ENCODE measurements at places on chromosomes 2 and 18.

DNA sequence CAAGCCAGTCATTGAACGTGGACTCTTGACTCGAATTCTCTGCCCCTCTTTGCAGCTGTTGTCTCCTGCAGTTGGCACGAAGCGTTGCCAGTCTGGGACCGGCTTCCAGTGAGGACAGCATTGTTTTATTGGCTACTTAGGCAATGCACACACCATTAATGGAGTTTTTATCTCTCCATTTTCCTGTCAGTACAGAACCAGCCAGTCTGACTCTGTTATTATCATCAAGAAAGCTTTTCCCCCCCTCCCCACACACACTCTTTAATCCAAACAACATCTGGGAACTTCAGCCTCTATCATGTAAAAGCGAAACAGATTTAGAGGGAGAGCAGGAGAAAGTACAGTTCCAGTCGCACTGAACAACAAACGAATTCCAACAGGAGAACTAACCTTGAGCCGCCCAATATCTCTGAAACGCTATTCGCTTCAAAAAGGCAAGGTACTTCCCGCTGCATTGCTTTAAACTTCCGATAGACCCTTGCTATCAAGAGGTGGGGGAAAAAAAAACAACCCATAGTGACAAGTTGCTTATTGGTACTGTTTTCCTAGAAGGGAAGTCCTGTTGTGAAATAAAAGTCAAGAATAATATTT lies 38.2 kb downstream of the ACVR1 start:
- peak; percentile 24 for DNase-seq

- DNase-seq = no peak
Observed at GRCh38 chr2:3433776-3434400, 54.4 kb downstream of the TRAPPC12 start.

- no peak for DNase-seq
Observed at GRCh38 chr2:60840880-60841279, 40.5 kb upstream of the REL start.

GRCh38 chr2:127469974-127470373 lies 51.7 kb downstream of the PROC start:
- DNase-seq = no peak

GRCh38 chr18:10787293-10787901 lies 261.6 kb downstream of the NAPG start:
- peak; percentile 82 for DNase-seq

DNA sequence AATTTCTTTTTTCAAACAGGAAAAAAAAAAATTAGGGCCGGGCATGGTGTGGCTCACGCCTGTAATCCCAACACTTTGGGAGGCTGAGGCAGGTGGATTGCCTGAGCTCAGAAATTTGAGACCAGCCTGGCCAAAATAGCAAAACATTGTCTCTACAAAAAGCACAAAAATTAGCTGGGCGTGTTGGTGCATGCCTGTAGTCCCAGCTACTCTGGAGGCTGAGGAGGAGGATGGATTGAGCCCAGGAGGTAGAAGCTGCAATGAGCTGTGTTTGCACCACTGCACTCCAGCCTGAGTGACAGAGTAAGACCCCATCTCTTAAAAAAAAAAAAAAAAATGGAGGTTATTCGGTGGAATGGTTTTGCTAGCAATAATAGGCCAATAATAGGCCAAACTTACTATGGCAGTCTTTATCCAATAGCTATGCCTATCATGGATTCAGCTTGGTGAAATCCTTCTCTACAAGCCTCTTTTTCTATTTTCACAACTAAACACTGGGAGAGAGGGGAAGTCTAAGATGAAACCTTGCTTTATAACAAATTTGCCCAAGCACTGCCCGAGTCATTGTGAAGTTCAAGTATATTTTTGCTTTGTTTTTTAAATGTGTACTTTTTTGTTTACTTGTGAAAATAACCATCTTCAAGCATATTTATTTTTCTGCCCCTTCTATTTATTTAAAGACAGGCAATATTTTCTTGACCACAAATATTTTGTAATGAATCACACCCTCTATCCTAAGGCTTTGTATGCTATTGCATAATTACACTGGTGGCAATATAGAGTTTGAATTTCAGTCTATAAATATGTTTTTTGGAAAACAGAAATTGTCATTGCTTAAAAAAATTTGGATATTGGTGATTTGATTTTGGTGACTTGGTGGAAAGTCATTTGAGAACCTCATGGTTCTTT lies 20.0 kb upstream of the KYNU start:
- DNase-seq = no peak

DNA sequence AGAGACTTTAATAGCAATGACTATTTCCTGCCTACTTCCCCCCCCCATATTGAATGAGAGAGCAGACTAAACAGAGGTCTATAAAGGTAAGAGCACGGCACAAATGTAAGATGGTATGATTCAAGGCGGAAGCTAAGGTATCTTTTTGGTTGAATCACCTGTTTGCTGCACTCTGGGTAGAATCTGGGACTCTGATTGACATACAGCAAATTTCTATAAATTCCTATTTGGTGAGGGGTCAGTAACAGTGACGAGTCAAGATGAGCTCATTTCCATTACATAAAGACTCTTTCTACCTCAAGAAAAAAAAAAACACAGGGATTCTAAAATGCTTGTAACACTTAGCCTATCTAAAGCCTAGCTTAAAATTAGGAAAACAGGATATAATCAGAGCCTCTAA lies 297.3 kb downstream of the TNS1 start:
- peak; percentile 62 for DNase-seq
